ENCODE measurements at places on chromosomes 12 and 14.

DNA sequence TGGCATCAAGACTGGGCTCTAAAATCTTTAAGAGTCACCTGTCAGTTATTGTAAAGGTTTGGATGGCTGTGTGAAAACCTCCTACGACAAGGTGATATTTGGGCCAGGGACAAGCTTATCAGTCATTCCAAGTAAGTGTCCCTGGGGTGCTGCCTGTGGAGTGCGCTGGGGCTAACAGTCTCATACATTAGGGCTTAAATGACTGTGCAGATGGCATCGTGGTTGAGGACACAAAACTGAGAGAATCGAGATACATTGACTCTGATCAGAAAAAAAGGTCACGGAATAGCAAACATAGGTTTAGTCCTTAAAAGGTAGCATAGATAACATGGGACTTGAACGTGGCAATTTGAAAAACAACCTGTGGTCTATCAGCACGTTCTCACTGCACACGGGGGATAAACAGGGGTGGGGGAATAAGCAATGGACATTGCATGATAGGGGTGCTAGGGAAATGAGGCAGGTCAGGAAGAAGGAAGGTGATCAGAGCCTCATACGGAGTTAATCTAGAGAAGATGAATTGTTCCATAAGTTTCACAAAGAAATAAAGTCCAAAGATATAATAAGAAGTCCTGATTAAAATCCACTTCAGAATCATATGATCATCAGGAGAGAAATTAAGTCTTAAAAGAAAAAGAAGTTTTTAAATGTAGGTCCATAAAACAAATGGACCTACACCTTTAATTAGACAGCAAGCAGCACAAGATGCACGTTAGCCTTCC, 100.3 kb downstream of the DAD1 start:
- DNase-seq, result no peak

GRCh38 chr12:114770323-114770722, 86.3 kb upstream of the TBX3 start:
- no peak for DNase-seq

GRCh38 chr14:96181186-96182056, 23.2 kb upstream of the BDKRB2 start:
- DNase-seq, result no peak

DNA sequence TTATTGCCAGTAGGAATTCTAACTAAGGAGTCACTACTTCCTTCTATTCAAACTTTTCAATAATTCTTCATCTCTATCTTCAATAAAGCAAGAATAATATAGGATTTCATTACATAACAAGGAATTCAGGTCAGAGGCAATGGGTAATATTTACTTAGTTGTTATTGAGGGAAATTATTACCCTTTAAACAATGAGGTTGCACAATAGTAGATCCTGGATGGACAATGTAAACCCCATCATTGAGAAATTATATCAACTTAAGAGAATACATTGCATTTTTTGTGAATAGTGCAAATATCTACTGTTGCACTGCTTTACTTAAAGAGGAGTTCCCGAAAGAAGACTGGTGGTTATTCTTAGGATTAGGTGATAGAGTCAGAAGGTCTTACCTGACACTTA, 43.8 kb downstream of the A2M start:
- DNase-seq, result no peak

DNA sequence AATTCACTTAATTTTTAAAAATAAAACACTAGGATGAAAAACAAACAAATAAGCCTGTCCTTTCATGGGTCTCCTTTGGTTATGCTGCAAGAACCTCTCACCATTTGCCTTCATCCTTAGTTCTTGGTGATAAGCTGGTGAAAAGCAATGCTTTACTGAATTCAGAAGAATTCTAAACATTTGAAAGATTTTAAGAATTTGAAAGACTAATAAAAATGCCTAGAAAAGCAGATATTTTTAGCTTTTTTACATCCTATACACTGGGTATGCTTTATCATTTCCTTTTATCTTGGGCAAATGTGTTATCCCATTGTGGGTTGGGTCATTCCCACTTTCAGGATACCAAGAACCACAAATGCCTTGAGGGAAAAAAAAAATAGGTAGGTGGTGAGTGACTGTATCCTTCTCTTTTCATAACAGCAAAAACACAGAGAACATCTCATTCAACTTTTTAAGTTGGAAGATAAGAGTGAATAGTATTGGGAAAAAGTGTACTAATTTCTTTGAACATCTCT, 197.1 kb upstream of the ABCD2 start:
- DNase-seq, result no peak
